ENCODE measurements at places on chromosomes 1 and 21.
A peak's percentile ranks its signal among the peaks of the same experiment; 100 is the strongest.

DNA sequence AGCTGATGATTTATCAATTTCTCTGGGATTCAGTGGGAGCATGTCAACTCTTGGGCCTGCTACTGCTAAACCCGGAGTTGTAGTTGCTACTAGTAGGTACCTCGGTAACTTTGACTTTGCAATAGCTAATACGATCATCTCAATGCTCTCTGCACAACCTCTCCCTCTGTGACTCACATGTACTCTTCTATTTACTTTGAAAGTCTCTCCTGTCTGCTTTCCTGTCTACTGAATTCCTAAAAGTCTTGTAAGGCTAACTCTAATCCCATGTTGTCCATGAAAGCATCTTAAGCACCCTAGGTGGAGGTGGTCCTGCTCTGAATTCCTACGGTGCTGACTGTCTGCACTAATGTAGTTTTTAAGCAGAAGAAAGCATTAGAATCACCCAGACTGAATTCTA is 29.3 kb downstream of the SLC9C2 start:
- DNase-seq, result no peak

GRCh38 chr1:81335876-81336275 is 464.9 kb upstream of the ADGRL2 start:
- no peak for DNase-seq

DNA sequence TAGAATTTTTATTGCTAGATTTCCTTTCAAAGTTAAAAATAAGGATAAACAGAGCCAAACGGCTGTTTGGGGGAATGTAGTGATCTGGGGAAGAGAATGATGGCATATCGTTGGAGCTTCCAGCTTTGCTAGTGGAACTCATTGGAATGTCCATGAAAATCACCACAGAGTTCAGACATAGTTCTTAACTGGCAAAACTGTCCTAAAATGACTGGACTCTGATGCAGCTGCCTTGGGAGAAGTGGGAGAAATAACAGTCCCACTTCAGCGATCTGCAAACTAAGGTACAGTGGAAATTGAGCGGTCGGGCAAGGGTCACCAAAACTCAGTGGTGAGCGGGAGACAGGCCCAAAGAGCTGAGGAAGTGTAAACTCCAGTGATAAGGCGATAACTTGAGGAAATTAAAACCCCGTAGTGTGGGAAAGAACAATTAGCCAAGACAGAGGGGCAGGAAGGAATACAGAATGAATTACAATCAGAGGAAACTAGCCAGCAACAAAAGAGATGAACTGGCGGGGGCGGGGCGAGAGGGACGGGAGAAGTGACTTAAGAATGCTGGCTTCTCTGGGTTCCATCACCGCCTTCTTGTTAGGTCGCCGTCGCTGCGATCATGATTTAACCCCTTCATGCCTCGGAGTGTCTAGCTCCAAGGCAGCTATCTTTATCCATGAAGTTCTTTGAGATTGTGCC is 89.8 kb upstream of the ARHGAP29 start:
- DNase-seq, result no peak

DNA sequence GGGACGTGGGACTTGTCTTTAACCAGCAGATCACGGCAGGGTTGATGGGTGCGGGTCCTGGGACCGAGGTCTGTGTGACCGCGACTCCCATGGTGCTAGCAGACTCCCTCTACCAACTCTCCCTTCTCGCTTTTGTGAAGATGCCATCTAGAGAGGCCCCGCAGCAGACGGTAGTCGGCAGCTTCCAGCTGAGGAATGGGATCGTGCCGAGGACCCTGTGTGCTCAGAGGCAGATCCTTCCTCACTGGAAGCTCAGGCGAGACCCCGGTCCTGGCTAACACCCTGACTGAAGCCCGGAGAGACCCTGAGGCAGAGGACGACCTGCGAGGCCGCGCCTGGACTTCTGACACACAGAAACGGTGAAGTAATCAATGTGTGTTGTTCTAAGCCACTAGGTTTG is 12.5 kb upstream of the SPATC1L start:
- DNase-seq, result no peak

DNA sequence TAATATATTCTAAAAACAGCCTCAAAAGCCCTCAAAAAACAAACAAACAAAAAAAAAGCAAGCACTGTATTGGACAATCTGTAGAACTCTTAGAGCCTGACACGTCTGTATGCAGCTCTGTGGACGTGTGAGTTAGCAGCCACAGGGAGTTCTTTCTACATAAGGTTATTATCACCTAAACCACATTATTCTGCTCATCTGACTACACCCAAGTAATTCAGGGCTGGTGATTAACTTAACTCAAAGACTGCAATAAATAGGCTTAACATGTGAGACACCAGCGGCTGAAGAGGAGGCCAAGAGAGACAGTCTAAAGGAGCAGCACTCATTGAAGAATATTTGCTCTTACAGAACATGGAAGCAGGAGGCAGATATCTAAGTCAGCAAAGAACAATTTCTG is 316.0 kb downstream of the VAV3 start:
- no peak for DNase-seq

- peak; percentile 77 for DNase-seq
These were observed 27.2 kb upstream of the TDRD10 start for GRCh38 chr1:154474802-154475201.

DNA sequence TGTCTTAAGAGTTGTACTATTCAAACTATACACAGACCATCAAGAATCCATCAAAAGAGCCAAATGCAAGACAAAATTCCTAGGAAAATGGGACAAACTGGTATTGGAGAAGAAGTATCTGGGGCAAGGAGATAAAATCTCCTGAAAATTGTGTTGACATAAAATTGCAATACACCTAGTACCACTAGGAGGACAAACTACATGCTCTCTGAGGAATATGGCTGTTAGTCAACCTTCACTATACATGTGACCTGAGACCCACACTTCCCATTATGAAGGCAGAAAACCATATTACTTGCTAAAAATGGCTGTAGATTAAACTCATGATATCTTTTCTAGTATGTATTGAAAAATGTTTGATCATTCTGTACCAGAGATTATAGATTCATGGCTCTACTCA is 30.0 kb downstream of the IRF2BP2 start:
- no peak for DNase-seq

DNA sequence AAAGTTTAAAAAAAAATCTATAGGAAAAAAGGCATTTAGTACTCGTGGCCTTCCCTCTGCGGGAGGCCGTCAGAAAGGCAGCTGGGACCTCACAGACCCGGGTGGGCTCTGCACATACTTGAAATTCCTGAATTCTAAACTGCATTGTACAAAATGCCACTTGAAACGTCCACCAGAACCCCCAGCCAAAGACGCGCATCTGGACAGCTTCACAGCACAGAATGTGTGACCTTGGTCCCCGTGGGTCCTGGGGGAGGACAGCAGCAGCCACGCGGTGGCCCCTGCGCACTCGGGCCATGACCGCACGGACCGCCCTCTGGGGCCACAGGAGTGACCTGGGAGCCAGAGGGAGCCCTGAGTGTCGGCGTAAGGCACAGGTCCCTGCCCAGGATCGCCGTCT is 20.6 kb upstream of the MRPS14 start:
- no peak for DNase-seq

- DNase-seq, result no peak
These were observed 61.3 kb downstream of the GRIK3 start for GRCh38 chr1:36973056-36973455.

DNA sequence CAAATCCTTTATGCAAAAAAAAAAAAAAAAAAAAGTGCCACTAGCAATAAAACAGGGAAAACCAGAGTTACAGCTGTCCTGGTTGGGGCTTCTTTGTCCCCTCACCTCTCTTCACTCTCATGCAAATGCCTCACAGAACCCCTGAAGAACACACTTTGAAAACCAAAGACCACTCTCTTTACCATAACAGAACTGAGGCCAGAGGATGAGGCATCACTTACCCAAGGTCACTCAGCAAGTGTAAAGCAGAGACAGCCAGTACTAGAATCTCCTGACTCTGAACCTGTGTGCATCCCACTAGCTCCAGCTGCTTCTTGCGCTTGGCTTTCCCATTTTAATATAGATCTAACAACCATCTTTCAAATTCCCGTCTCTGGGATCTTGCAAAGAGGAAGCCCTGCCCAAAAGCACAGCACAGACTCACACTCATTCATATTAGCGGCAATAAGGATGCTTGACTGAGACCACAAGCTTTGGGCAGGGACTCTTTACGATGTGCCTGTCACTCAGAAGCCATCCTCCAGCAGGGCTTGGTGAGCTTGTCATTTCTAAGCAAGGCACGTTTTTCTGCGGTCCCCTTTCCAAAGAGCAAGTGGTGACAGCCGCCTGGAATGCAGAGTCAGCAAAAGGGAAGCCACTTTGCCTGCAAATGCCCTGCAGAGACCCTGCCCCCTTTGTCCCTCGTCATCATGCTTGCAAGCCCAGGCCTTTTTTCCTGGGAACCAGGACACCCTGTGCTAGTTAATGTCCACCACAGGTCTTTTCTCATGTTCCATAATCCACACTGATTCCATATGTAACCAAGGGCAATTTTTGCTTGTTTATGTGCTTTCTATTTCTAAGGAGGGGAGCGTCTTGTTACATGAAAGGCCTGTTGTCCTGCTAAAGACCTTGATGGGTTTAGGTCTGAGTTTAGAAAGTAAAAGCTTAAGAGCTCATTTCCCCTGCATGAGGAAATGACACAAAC is 76.5 kb upstream of the NFIA start:
- DNase-seq, result no peak

DNA sequence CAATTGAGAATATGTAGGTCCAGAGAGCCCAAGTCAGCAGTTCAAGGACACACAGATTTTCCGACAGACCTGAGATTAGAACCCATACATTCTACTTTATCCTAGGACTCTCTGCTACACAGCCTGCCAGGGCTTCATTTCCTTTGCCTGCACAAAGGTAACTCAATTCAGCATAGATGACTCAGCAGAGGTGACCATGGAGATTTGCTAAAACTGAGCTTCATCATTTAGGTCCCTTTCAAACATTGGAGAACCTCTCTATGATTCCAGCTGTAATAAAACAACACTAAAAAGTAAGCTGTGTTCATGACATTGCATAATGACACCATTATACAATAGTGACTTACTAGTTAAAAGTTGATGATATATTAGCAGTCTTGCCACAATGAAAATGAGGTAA is 22.2 kb downstream of the DAB1 start:
- no peak for DNase-seq

DNA sequence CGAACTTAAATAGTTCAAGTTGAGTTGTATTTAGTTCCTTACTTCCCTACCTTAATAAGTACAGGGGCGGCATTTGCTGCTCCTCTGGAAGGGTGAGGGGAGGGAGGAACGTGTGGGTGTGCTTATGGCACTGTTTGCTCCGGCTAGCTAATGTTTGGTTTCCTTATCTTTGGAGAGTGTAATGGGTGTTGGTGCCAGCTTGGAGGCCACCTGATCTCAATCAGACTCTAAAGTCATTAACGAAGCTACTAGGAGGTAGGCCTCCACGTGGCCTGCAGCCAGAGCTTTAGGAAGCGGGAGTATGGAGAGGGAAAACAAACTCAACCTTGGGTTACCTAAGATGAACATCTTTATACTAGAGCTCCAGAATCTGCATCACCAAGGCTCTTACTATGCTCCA is 43.0 kb upstream of the RAP1A start:
- DNase-seq, result no peak

All from epithelial cell of proximal tubule (primary cell).